ENCODE measurements at places on chromosomes 12 and 14. TPM values are rescaled to one million over a fixed set of nuclear protein-coding genes. Genes with fewer than 3 reads are reported as not detected.

Gene C14orf119
- 58.0 TPM for total RNA-seq

Gene SLC25A21
- total RNA-seq = not detected

Gene CLEC4C
- not detected for total RNA-seq

Gene DEGS2
- 1.3 TPM for total RNA-seq

Gene KLRK1
- 0.33 TPM for total RNA-seq

Gene C12orf43
- 19.4 TPM for total RNA-seq

DNA sequence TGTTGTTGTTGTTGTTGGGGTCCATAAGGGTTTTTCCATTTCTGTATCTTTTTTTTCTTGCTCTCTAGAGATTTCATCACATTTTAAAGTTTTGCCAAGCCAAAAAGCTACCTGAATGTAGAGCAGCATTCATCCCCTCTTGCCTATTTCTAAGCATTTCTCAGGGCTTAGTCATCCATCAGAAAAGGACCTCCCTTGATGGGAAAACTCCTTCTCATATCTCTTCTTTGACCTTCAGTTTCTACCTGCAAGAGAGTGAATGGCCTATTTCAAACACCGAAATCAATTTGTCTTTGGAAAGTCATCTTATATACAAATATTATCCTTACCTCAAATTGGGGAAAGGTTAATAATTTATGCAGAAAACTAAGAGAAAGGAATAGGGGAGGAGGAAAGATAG lies 4.5 kb downstream of the MYBPC1 start:
- no peak for DNase-seq

DNA sequence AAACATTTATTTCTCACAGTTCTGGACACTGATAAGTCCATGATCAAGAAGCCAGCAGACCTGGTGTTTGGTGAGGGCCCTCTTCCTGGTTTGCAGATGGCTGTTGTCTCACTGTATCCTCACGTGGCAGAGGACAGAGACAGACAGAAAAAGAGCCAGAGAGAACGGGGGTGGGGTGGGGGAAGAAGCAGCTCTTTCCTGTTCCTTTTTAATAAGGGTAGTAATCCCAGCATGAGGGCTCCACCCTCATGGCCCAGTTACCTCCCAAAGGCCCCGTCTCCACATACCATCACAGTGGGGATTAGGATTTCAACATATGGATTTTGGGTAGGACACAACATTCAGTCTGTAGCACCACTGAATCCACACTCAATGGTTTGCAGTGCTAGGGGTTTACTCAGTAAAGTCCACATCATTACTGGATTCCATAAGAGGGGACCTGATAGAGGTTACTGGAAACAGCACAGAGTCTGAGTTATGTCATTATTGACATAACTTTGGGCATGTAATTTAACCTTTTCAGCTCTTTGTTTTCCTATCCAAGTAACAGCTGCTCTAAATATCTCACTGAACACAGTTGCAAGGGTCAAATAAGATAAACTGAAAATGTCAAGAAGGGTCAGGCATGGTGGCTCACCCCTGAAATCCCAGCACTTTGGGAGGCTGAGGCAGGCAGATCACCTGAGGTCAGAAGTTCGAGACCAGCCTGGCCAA lies 53.2 kb downstream of the RPAP3 start:
- no peak for DNase-seq

DNA sequence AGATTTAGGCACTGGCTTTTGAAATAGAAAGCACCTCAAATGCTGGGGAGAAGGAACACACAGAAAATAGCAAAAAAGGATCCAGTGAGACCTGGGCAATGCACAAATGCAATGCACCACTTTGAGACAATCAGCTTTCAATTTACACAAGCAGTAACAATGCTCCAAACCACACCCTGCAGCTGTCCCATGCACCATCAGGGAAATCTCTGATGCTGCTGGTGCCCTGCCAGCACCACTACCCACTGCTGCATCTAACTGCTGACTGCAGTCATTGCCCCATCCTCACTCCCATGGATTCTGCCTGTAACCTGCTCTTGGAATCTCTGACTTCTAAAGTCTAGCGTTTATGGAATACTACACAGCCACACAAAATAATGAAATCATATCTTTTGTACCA lies 21.0 kb upstream of the HMGA2 start:
- no peak for DNase-seq

GRCh38 chr12:8831116-8831515 lies 8.7 kb downstream of the A2ML1 start:
- DNase-seq = no peak

- DNase-seq = no peak
These were observed 18.5 kb upstream of the TBPL2 start for GRCh38 chr14:55458800-55459515.

DNA sequence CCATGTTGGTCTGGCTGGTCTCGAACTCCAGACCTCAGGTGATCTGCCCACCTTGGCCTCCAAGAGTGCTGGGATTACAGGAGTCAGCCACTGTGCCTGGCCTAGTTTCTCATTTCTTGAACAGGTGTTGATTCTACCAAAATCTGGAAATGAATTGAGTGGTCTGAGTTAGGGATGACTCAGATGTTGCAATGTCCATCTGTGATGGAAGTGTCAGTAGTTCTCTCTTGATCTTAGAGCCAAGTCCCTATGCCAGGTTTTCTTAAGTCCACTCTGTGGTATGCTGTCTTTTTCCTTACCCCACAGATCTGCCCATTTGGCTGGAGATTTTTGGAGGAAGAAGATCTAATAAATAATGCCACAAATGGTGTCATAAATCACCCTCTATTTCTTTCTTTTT lies 12.6 kb downstream of the SNAPC1 start:
- no peak for DNase-seq

DNA sequence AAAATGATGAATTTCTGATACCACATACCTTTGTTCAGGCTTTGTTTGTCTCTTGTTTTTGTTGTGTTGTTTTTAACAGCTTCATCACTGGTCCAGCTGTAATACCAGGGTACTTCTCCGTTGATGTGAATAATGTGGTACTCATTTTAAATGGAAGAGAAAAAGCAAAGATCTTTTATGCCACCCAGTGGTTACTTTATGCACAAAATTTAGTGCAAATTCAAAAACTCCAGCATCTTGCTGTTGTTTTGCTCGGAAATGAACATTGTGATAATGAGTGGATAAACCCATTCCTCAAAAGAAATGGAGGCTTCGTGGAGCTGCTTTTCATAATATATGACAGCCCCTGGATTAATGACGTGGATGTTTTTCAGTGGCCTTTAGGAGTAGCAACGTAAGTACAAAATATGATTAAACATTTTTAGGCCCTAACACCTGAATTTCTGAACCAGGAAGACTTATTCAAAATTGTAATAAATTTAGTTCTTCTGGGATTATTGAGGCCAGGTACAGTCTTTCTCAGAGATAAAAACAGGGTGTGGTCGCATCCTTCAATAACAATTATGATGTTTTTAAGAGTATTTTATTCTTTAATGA lies 22.4 kb downstream of the RXYLT1 start:
- DNase-seq = no peak

- peak; percentile 82 for DNase-seq
These were observed at the start of gene RIPK3 for GRCh38 chr14:24339284-24340151. Gene RIPK3, minus strand, starts transcription at chr14:24339991. Its CDS starts 165 bp downstream, at chr14:24339826.
